ENCODE measurements at places on chromosomes 1 and 21.
A peak's percentile ranks its signal among the peaks of the same experiment; 100 is the strongest.

- DNase-seq: no peak
These were observed 88.3 kb downstream of the KCNJ6 start for GRCh38 chr21:37827913-37828312.

DNA sequence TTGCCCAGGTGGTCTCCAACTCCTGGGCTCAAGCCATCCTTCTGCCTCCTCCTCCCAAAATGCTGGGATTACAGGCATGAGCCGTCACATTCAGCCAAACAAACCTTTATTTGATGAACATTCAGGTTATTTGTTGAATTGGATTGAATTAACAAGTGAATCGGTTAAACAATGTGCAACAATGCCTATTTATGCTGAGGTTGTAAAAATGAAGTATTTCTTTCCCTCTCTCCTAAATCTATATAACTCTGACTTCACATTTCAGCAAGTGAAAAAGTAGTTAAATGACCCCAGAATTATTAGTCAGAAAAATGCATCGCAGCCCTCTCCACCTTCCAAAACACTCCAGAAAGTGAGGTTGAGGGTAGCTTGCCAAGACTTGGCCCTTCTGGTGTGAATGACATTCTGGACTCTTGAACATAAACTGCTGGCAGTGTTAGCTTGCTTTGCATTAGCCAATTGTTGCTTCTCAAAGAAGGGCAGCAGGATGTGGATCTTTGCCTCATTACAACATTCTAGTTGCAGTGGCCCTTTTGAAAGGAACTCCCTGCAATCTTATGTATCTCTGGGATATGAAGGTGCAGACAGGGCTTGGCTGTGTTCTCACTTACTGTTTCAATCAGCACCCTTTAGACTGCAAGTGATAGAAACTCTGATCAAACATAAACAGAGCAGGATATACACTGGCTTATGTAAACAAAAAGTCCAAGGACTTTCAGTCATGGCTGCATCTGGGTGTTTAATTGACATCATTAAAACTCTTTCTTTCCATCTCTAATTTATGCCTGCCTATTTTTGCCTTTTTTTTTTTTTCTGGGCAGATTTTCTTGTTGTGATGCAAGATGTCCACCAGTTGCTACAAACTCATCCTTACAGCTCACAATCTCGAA lies 22.4 kb downstream of the EDN2 start:
- DNase-seq: no peak

GRCh38 chr21:28641731-28642130 lies 350.9 kb downstream of the LTN1 start:
- DNase-seq: no peak

GRCh38 chr1:36990928-36991327 lies 43.4 kb downstream of the GRIK3 start:
- no peak for DNase-seq

GRCh38 chr1:74728736-74729135 lies 4.1 kb downstream of the CRYZ start:
- DNase-seq: no peak

DNA sequence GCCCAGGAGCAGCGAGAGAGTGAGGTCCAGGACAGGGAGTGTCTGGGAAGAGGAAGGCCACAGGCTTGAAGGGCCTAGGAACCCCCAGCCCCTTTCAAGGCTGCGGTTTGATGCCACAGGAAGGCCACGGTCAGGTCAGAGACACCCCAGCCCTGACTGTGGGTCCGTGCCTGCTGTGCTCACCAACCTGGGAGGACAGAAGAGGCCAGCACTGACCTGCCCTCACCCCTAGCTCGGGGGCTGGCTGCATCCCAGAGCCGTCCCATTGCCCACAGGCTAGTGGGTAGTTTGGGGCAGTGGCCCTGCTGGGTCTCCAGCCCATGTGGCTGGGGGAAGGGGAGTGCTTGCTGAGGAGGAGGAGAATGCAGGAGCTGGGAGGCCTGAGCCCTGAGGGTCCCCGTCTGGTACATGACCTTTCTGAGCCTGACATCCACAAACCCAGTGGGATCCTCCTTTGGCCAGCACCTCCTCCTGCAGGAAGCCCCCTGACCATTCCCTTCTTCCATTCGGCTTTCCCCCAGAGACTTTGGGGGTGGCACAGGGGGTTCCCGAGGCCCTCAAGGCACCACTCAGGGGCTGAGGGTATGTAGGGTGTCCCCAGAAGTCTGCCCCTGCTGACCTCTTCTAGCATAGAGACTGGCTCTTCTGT lies 54.3 kb downstream of the WNT9A start:
- DNase-seq: no peak

DNA sequence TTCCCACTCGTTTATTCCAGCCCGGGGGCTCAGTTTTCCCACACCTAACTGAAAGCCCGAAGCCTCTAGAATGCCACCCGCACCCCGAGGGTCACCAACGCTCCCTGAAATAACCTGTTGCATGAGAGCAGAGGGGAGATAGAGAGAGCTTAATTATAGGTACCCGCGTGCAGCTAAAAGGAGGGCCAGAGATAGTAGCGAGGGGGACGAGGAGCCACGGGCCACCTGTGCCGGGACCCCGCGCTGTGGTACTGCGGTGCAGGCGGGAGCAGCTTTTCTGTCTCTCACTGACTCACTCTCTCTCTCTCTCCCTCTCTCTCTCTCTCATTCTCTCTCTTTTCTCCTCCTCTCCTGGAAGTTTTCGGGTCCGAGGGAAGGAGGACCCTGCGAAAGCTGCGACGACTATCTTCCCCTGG lies 716 bp downstream of the OLIG2 start:
- no peak for DNase-seq

- DNase-seq: no peak
These were observed 18.6 kb upstream of the CEP350 start for GRCh38 chr1:179935909-179936496.

DNA sequence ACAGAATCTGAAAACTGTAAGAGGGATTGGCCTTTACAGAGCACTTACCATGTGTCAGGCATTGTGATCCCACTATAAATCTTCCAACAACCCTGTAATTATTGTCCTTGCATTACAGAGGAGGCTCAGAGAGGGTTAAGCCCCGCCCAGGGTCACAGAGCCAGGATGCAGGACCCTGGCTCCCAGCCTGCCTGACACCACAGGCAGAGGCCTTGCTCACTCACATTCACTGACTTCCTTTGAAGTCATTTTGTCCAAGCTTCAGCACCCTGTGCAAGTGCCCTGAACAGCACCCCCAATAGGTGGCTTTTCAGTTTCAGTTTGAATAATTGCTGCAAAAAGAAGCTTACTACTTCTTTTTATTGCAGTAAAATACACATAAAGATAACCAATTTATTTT lies 256.8 kb upstream of the NFIA start:
- no peak for DNase-seq

DNA sequence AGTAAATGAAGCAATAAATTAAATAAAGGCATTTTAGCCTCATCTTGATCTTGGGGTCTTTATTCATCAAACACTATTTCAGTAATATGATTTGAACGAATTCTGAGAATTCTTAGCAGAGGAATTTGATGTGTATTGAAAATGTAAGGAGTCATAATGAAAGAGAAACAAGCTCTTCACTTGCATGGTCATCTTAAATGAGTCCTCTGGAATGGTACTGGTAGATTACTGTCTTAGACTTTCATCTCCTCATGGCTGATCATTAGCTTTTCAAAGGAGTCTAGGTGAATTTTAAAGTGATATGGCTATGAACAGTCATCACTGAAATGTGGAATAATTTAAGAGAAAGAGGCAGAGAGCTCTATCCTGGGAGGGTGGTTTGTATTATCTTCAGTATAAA lies 30.0 kb downstream of the PRRC2C start:
- no peak for DNase-seq

DNA sequence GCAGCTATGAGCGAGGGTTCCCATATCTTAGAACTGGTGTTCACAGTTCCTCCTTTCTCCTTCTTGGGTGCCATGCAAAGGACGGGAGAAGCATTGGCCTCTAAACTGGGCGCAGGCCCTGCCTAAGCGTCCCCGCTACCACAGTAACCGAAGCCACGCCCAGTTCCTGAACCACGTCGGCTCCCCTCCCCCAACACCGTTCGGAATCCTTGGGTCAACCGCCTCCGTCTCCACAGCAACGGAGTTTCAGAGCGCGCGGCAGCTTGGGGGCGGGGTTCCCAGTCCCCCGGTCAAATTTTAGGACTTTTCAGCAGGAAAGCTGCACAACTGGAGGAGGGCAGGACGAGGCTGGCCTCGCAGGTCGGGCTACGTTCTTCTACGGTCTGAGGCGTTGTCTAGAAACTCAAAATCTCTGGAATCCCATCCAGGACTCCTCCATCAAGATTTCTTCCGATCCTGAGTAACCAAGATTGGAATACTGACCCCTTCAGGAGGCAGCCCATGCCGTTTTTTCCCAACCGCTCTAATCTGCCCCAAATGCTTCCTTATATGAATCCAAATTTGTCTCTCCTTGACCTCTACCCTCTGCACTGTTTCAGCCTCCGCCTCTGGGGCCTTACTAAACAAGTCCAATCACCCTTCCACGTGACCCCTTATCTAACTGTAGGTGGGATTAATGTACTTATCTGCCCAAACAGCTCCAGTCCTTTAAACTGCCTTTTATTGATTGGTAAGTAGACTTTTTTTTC lies at the start of gene SPAG17:
Gene SPAG17 (minus strand): TSS at position 145 of the 749 bp plus-strand sequence. CDS start 71 bp downstream, at position 74.
- DNase-seq: no peak

- DNase-seq: peak; percentile 46
These were observed 220.0 kb downstream of the SETD4 start for GRCh38 chr21:35840197-35840799.

- DNase-seq: no peak
These were observed 22.1 kb upstream of the IL10 start for GRCh38 chr1:206794294-206794908.

DNA sequence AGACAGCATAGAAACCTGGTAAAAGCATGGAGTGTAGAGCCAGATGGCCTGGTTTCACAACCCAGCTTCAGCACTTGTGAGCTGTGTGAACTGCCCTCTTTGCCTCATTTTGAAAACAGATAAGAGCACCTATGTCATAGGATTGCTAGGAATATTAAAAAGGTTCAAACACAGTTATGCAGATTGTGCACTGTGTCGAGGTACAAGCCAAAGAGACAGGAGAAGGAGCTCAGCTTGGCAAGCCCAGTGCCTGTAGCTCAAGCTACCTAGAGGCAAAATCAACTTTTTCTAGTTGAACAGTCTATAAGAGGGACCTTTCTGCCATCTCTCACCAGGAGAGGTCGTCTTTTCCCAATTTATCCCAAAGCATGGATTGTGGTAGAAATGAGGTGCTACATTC lies 5.0 kb downstream of the CHODL start:
- DNase-seq: no peak

DNA sequence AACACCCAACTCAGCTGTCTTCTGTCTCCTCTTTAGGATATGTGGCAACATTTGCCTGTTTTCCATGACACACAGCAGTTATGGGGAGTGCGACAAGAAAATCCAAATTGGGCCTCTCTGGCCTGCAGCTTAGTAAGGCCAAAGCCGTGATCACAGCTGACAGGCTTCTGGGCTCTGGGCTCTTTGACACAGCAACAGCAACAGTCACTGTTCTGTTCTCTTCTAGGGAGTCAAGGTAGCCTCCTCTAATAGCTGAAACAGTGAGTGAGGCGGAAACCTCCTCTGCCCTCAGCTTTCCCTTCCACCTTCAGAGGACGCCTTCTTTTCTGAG lies 19.0 kb downstream of the CLCA1 start:
- no peak for DNase-seq

DNA sequence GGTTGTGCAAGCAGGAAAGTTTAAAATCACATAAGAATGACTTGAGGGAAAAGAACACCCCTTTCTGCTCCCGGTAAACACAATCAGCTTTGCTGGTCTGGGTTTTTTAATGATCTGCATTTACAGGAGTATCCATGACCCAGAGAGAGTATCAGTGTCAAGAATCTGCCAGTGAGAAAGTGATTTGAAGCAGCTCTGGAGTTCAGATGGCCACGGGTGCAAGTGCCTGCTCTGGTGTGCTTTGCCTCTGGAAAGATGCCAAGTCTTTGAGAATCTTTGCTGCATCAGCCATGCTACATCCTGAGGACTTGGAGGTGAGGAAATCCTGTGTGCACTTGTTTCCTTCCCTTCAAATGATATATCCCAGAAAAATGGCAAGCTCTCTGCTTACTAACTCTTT lies 18.6 kb upstream of the MYSM1 start:
- DNase-seq: no peak

DNA sequence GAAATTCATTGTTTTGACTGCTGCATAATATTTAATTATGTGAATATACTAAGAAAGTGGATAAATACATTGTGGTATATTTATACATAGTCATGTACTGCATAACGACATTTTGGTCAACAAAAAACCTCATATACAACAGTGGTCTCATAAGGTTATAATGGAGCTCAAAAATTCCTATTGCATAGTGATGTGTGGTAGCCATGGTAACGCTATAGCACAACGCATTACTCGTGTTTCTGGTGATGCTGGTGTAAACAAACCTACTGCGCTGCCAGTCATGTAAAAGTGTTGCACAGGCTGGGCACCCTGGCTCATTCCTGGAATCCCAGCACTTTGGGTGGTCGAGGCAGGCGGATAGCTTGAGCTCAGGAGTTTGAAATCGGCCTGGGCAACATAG lies 52.6 kb upstream of the NHLH2 start:
- DNase-seq: no peak

DNA sequence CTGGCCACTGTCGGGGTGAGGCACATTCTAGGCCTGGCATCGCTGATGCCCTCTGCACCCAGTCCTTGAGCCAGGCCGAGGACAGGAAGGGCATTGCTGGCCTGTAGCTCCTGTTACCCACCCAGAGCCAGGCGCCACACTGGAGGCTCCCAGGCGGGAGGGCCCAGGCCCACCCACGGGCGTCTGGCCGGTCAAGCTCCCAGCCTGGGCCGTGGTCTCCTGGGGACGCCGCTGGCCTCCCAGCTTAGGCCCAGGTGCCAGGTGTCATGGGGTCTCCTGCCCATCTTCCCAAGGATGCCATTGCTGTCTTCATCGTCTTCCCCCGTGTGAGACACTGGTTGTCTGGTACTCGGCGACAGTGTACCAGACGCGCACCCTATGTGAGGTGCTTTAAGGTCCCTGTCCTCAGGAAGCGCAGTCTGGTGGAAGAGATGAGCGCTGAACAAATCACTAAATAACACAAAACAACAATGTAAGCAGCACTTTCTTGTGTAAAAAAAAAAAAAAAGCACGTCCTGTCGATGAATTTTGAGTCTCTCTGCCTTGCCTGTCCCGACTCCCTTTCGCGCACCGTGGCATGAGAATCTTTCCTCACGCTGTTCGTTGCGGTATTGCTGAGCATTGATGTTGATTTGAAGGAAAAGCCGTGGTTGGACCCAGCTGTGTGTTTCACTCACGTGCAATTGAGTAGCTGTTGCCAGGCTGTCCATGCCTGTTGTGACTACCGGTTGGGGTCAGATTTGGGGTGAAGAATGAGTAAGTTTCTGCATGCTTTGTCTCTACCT lies 27.0 kb upstream of the TRAPPC10 start:
- no peak for DNase-seq

- peak; percentile 56 for DNase-seq
These were observed 7.8 kb downstream of the VASH2 start for GRCh38 chr1:212958175-212958574.
